ENCODE measurements at places on chromosomes 16 and 17.
A peak's percentile ranks its signal among the peaks of the same experiment; 100 is the strongest.

- DNase-seq: no peak
Measured at GRCh38 chr17:81429821-81430551, 34.7 kb downstream of the BAHCC1 start.

GRCh38 chr16:70253291-70254106, 1.8 kb upstream of the EXOSC6 start:
- DNase-seq: no peak

- peak; percentile 62 for DNase-seq
Measured at GRCh38 chr16:85313526-85314301, 201.4 kb upstream of the CIBAR2 start.

- no peak for DNase-seq
Measured at GRCh38 chr17:31508288-31509094, 117.0 kb downstream of the RAB11FIP4 start.

- DNase-seq: no peak
Measured at GRCh38 chr16:50291719-50292565, 25.6 kb downstream of the ADCY7 start.

DNA sequence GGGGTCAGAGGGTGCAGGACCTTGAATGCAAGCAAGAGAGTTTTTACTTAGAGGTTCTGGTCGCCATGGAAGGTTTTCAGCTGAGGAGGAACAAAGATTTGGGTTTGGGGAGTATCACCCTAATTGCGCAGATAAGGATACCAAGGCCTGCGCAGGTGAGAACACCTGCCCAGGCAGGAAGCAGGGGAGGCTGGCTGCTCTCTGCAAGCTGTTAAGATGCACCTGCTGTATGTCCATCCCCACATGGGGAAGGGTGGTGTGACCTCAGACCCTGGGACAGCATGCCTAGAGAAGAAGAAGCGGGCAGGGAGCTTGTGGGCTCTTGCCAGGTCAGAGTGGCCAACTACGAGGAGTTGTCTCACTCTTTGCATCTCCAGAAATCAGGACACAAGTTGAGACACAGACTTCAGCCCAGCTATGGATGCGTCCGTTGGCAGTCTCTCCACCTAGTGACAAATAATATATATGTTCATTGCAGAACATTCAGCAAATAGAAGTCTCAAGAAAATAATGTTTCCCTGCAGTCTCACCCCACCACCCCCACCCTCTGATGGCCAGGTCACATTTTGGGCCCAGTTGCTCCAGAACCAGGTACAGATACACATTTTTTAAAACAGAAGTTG, 77.7 kb downstream of the SREBF1 start:
- DNase-seq: no peak

GRCh38 chr16:67430977-67431774, at the start of gene HSD11B2:
Gene HSD11B2, plus strand, starts transcription at chr16:67431121. Its CDS starts 128 bp downstream, at chr16:67431249.
- no peak for DNase-seq

DNA sequence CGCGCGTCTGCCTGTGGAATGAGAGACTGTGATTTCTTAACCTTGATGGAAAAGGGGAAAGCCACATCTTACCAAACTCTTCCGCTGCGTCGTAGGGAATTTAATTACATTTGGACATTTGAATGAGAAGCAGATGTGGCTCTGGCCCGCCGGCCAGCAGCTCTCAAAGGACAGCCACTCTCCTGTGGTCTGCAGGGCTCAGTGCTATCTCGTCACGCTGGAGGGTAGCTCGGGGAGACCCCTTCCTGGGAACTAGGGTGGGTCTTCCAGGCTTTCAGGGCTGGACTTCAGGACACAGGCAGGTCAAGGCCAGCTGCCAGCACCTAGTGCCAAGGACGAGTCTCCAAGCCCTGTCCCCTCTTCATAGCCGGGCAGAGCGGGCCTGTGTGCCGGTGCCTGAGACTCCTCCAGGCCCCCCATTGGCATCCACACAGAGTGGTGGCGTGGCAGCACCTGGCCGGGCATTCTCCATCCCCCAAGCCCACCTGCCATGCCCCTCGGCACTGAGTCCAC, 15.9 kb upstream of the TBX2 start:
- no peak for DNase-seq

DNA sequence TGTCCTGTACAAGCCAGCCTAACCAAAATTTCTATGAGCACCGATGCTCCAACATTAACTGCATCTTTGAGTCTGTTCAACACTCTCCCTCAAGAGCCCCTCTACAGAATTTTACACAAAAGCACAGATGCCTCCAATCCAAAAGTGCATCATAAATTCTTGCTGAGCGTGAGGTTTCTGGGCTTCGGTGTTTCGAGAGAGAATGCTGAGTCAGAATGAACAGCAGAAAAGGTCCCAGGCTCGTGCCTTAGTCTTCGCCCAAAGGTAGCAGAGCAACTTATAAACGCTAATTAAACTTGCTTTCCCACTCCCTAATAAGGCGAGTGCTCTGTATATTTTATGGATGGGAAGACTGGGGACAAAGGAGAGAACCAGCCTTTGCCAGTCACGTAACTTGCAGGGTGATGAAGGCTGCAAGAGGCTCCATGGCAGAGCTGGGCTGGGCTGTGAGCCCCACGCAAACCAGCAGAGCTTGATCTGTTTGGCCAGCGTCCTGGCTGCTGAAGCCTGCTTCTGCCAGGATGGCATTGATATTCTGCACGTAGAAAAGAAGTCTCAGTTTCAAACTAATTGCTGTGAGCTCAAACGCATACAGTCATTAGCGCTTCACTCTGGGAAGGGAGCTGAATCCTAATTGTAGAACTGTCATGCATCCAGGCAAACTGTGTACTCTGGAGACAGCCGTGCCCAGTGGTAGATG, 138.5 kb downstream of the DNAH9 start:
- no peak for DNase-seq

DNA sequence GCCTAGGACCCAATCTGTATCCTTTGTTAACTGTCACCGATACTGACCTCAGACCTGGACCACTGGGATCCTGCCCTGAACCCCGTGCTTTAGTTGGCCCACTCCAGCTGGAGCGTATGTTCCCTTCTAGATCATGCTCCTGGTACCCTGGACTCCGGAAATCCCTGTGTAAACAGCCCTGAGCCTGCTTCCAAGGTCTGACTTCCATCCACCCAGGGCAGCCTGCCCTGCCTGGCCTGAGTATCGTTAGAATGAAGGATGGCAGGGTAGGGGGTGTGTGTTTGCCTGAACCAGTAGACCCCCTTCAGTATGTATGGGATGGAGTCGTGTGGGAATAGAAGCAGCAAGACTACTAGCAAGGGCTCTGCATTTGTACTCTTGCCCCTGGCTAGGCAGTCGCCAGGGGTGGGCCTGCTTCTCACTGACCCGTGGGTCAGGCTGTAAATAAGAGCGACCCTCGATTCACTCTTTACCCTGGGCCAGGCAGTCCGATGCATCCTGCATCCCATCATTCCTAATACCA, 691 bp upstream of the TMEM98 start:
- DNase-seq: no peak

DNA sequence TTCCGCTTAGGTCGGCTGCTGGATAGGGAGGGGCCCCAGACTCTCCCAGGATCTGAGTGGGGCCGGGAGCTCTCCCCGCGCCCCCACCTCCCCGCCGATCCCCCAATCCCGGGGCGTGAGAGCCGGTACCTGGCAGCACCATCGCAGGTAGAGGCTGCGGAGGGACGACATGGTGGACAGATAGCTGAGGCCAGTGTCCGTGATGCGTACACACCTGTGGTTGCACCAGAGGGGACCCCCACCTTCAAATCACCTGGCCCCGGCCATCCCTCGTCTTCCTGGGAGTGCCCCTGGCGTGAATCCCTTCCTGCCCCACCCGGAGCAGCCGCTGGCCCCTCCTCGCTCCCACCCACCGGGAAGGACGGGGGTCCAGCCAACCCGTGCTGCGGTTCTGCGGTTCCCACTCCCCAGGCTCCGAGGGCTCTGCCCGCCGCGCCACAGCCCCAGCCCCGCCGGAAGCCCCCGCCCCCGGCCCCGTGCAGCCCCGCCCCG, 4.7 kb upstream of the WDR24 start:
- DNase-seq: no peak

GRCh38 chr17:19401321-19402010, 9.6 kb upstream of the RNF112 start:
- DNase-seq: no peak

- no peak for DNase-seq
Measured at GRCh38 chr17:56756536-56756935, 77.2 kb downstream of the C17orf67 start.

DNA sequence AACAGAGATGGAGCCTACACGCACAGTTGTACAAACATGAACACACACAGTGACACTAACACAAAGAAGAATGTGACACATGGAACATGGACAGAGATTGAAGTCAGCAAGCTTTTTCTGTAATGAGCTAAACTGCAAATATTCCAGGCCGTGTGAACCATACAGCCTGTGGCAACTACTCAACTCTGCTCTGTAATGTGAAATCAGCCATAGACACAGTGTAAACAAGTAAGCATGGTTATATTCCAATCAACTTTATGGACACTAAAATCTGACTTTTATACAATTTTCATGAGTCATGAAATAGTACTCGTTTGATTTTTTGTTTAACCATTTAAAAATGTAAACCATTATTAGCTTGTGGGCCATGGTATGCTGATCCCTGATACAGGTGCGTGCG, 120.2 kb downstream of the SMG6 start:
- no peak for DNase-seq

DNA sequence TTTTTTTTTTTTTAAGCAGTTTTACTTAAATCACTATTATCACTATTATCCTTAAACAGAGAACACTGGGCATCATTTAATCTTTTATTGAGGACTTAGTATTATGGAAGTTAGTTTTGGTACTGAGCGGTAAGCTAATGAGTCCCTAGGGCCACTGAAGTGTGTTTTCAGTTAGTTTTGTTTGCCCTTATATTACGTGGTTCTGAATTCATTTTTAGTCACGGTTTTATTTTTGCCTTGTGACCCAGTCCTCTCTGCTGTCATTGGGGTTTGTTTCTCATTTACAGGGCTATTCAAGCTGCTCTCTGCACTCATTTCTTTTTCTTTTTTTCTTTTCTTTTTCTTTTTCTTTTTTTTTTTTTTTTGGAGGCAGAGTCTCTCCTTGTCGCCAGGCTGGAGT, 17.3 kb downstream of the RABEP1 start:
- DNase-seq: no peak

DNA sequence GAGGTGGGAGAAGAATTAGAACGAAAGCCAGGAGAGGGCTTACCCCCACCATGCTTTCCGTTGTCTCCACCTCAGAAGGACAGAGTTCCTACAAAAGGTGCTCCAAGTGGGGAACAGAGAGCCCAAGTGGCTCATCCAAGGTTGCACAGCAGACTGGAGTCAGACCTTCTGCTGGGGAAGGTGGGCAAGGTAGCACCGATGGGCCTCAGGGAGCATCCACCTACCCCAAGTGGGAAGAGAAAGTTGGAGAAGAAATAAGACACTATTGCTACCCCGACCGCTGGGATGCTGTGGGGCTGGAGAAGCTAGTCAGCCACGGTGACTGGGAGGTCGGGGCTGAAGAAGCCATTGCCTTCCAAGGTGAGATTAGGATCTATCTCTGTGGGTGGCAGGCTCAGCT, 21.5 kb downstream of the UNC119 start:
- DNase-seq: no peak

- no peak for DNase-seq
Measured at GRCh38 chr17:72588961-72589360, 468.1 kb downstream of the SOX9 start.

DNA sequence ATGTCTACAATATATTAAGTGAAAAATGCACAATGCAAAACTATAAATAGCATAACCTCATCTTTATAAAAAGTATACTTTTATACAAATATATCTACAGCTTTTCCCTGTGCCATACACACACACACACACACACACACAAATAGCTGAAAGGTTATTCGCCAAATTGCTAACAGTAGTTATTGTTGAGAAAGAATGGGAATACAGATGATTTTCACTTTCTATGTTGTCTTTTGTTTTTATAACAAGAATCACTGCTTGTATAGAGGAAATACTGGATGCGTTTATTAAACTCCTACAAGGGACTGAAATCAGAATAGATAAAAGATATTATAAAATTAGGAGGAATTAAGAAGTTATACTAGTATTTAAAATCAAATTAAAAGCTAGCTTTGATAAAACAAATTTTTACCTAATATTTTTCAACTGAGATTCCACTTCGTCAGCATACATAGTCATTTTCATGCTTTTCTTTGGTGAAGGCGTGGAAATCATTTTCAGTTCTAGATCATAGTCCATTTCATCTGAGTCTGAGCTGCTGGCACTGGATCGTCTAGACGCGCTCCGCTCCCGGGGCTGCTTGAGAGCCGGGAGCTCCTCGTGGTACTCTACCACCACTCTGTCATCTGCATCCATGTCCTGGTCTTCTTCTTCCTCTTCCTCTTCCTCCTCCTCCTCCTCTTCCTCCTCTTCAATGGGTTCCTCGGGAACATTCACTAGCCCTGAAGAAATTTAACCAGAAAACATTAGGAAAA, 17.0 kb upstream of the ITGAE start:
- DNase-seq: no peak

- DNase-seq: no peak
Measured at GRCh38 chr17:83162035-83162745, 82.8 kb downstream of the METRNL start.

DNA sequence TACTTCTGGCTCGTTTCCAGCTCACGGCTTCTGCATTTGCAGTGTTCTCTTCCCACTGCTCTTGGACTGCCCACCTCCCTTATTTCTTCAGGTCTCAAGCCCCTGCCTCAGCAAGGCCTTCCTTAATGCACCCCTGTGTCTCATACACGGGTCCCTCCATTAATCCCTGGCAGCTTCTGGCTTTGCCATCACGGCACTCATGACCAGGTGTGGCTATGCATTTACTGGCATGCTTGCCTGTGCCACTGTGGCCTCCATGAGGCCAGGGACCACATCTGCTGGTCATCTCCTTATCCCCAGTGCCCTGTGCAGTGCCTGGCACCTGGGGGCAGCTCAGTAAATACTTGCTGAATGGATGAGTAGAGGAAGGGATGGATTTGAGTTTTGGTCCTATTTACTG, 114.1 kb downstream of the C16orf78 start:
- DNase-seq: no peak

DNA sequence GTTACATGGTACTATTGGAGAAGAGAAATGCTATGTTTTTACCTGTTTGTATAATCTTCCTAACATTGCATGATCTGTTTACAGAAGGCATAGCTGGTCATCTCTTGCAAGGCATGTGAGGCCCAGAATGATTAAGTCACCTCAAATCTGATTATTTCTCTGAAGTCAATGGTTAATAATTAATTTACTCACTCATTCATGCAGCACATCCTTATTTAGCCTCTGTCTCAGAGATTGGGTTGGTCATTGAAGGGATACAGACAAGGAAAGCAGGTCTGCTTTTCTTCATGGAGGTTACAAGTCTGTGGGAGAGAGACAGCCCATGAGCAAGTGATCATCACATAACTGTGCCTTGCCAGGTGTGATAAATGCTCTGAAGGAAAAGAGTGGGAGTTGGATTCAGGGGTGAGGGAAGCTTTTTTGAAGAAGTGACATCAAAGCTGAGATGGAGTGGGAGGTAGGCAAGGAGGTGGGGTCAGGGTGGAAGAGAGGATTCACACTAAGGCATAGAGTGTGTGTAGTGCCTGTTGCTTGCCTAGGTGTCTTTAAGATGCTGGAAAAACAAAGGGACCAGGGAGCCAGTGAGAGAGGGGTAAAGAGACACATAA, 16.3 kb upstream of the RBFOX1 start:
- no peak for DNase-seq
